Naive thymus-derived CD8-positive, alpha-beta T cell (primary cell): ENCODE measurements at places on chromosomes 2 and 18. TPM values are rescaled to one million over a fixed set of nuclear protein-coding genes. Genes with fewer than 3 reads are reported as not detected.

DNA sequence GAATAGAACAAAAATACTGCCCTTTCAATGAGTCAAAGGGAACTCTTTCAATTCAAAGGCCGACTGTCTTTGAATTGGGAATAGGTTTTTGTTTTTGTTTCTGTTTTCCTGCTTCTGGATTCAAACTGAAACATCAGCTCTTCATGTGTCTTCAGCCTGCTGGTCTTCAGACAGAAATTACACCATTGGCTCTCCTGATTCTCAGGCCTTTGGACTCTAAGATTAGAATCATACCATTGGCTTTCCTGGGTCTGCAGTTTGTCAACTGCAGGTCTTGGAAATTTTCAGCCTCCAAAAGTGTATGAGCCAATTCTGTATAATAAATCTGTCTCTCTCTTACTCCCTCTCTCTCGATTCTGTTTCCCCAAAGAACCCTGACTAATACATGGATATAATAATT is 31.1 kb downstream of the CTLA4 start:
- H3K36me3 ChIP-seq, result no peaks in the 10 kb centered on the region
- H3K27ac ChIP-seq, result no peak overlapping the region
- H3K4me3 ChIP-seq, result no peak overlapping the region
- H3K27me3 ChIP-seq, result no peaks in the 10 kb centered on the region
- peaks cover 16% of the 10 kb centered on the region for H3K4me1 ChIP-seq

The ALPI gene
- not detected for total RNA-seq

The SIX2 gene
- total RNA-seq, result not detected

- H3K4me1 ChIP-seq, result peaks cover 67% of the 10 kb centered on the region
- H3K4me3 ChIP-seq, result no peak overlapping the region
- H3K36me3 ChIP-seq, result peaks cover 8% of the 10 kb centered on the region
These were observed 32.2 kb downstream of the MAL start for GRCh38 chr2:95057535-95058370.

GRCh38 chr2:162317058-162317742 is 1.3 kb downstream of the IFIH1 start:
- DNase-seq, result no peak
- no peaks in the 10 kb centered on the region for H3K27me3 ChIP-seq
- peaks cover 28% of the 10 kb centered on the region for H3K4me1 ChIP-seq
- H3K4me3 ChIP-seq, result peak overlapping the region; percentile 99

The RHBDD1 gene
- total RNA-seq, result 55.6 TPM

DNA sequence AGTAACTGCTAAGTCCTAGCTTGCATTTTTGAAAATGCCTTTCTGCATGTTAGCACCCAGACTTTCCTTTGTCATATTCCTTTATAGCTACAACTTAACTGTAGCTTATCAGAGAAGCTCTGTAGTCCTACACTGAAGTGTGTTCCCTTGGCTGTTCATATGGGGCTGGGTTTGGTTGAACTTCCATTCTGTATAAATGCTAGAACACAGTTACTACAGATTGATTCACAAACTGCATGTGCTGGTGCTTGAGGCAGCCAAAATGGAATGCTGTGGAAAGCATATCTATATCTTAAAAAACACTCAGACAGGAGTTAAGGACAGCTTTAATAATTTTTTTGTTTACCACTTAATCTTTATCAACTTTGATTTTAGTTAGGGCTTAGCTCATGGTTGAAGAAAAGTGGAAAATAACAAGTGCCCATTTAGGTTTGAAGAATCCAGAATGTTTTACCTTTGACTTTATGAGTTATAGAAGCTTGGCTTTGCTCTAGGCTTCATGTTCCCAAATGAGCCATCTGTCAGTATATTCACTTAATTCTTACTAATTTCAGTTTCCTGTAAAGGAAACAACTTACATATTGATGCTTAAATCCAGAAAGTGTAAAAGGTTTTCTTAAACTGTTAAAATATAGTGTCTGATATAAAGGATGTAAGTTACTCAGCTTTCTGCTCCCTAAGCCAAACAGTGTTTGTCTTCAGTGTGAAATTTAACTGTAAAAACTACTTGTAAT is 148.9 kb downstream of the AGPS start:
- no peaks in the 10 kb centered on the region for H3K27me3 ChIP-seq
- DNase-seq, result no peak
- peaks cover 15% of the 10 kb centered on the region for H3K36me3 ChIP-seq
- H3K4me1 ChIP-seq, result peaks cover 7% of the 10 kb centered on the region
- H3K4me3 ChIP-seq, result no peak overlapping the region

The LINC00305 gene
- total RNA-seq, result not detected

GRCh38 chr18:48428475-48429177 is 19.4 kb upstream of the ZBTB7C start:
- H3K4me1 ChIP-seq, result no peaks in the 10 kb centered on the region
- no peak overlapping the region for H3K27ac ChIP-seq
- no peak for DNase-seq
- peaks cover 46% of the 10 kb centered on the region for H3K27me3 ChIP-seq

DNA sequence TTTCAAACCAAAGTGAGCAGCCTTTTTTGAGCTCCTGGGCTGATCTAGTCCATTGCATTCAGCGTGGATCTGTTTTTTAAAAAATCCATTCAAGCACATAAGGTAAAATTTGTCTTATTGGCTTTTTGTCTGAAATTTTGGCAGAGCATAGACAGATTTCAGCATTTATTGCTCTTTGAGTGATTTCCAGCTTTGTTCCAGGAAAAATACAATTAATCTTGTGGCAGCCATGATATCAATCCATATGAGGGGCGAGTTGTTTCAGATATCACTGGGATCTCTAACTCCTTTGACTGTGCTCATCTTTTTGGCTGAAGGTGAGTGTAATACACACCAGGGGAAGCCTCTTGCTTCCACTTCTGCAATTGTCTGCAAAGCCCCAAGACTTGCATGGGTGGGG is 523.9 kb downstream of the SLC4A3 start:
- H3K4me3 ChIP-seq, result no peak overlapping the region
- H3K4me1 ChIP-seq, result no peaks in the 10 kb centered on the region
- no peaks in the 10 kb centered on the region for H3K36me3 ChIP-seq
- no peak overlapping the region for H3K27ac ChIP-seq
- no peaks in the 10 kb centered on the region for H3K27me3 ChIP-seq

- H3K27me3 ChIP-seq, result no peaks in the 10 kb centered on the region
- no peak overlapping the region for H3K4me3 ChIP-seq
- no peak overlapping the region for H3K27ac ChIP-seq
- peaks cover 7% of the 10 kb centered on the region for H3K4me1 ChIP-seq
These were observed 18.0 kb downstream of the SFXN5 start for GRCh38 chr2:73053316-73054114.

GRCh38 chr2:157810037-157810436 is 66.1 kb downstream of the ACVR1 start:
- no peak for DNase-seq
- peaks cover 18% of the 10 kb centered on the region for H3K36me3 ChIP-seq
- H3K4me1 ChIP-seq, result peaks cover 23% of the 10 kb centered on the region
- no peaks in the 10 kb centered on the region for H3K27me3 ChIP-seq

- H3K4me3 ChIP-seq, result no peak overlapping the region
- H3K36me3 ChIP-seq, result no peaks in the 10 kb centered on the region
These were observed 290.0 kb downstream of the PHLPP1 start for GRCh38 chr18:63005306-63005705.

DNA sequence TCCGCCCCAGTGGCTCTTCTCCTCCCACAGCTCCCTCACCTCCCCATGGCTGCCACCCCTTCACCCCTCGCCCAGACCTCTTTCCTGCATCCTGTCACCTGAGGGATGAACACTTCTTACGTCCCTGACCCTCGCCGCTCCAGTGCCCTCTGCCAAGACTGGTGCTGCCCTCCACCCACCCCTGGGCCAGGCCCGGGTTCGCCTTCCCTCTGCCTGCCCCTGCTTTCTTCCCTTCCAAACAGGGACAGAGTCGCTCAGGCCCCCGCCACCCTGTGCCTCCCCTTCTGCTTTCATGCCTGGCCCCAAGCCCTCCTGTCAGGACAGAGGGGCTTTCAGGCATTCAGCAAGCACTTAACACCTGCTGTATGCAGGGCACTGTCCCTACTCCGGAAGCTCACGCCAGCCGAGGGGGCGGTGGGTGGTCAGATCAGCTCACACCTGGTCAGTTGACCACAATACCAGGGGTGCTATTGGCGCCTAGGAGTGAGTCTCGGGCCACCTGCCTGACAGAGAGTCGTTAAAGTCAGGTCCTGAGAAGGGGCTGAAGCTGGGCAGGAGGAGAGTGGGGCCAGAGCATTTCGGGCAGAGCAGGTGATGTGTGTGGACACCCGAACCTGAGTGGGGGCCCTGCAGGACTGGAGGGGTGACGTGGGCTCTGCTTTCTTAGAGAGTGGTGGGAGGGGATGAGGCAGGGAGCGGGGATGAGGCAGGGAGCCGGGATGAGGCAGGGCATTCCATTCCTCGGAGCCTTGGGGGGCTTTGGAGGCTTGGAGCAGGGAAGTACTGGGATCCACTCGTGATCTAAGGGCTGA is 26.0 kb upstream of the HPCAL1 start:
- peaks cover 15% of the 10 kb centered on the region for H3K4me1 ChIP-seq
- H3K36me3 ChIP-seq, result no peaks in the 10 kb centered on the region
- H3K27me3 ChIP-seq, result no peaks in the 10 kb centered on the region

GRCh38 chr18:22391407-22392345 is 26.0 kb downstream of the CTAGE1 start:
- no peak overlapping the region for H3K4me3 ChIP-seq
- H3K36me3 ChIP-seq, result no peaks in the 10 kb centered on the region
- no peak overlapping the region for H3K27ac ChIP-seq
- DNase-seq, result peak; percentile 24
- peaks cover 3% of the 10 kb centered on the region for H3K27me3 ChIP-seq
- H3K4me1 ChIP-seq, result no peaks in the 10 kb centered on the region
